ENCODE measurements at places on chromosomes 5 and 9.

- DNase-seq, result no peak
Measured at GRCh38 chr5:103617913-103618312, 55.3 kb upstream of the NUDT12 start.

DNA sequence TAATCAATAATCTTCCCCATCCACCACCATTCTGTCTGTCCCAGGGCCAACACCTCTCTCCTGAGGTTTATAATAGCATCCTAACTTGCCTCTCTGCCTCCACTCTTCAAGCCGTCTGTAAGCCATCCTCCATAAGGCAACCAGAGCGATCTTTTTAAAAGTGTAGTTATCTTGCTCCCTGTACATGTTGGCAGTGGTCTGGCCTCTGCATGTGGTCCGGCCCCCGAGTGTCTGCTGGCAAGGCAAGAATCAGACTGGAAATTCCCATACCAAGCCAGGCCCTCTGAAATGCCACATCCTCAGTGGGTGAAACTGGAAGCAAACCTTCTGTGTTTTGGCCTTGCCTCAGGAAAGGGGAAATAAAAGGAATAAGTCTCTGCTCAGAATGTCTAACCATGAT, 17.0 kb downstream of the TTLL11 start:
- no peak for DNase-seq

DNA sequence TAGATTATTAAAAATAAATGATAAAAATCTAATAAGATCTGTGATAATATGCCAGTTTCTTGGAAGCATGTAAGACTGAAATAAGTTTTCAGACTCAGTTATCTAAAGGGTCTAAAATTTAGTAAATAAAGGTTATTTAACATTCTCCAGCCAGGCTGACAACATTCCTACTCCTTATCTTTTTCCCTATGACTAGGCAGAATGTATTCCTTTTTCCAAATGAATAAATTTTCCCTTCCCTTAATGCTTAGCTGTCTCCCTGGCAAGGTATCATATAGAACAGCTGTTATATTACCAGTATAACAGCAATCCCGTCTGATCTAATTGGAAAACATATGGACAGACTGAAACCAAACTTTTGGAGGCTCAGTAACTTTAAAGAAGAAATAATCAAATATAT, 13.0 kb downstream of the MEGF9 start:
- DNase-seq, result no peak

DNA sequence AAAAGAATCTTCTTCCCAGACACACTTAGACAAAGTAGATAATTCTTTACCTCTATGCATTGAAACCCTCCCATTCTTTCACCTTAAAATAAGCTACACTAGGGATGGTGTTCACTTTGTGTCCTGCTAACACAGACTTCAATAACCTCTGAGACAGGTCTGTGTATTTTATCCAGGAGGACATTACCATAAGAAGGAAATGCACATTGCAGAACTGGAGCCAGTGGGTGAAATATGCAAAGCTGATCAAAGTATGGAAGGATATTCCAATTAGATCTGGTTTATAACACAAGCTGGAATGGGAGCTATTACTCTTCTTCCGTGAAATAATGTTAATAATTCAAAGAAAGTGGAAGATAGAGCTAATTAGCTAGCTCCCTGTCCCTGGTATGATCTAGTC, 204.1 kb downstream of the BRINP1 start:
- DNase-seq, result no peak

DNA sequence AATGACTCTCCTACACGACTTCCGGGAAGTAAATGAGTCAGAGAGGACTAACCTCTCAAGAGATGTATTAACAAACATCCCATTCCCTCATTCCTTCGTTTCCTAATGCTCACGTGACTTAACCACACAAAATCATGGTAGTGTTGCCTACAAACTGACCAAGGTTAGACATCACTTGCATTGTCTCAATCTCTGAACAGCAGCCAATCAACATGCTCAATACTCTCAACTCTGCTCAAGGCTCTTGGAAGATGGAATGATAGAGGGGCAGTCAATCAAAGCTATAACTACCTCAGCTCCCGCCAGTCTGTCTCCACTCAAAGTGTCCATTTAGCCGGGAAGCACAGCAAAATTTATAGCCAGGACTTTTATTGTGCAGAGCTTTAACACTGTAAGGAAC, 143.8 kb upstream of the PIK3R1 start:
- DNase-seq, result no peak

DNA sequence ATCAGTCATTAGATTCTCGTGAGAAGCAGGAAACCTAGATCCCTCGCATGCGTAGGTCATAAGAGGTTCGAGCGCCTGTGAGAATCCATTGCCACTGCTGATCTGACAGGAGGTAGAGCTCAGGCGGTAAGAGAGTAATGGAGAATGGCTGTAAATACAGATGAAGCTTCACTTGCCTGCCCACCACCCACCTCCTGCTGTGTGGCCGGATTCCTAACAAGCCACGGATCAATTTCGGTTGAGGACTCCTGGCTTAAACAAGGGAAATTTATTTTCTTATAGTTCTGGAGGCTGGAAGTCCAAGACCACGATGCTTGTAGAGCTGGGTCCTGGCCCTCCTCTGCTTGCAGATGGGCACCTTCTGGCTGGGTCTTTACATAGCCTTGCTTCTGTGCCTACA, 200.4 kb downstream of the PCSK5 start:
- no peak for DNase-seq

- DNase-seq, result no peak
Measured at GRCh38 chr9:92610470-92611420, 59.2 kb downstream of the IPPK start.
